ENCODE measurements at places on chromosomes 3 and 15.

- DNase-seq, result peak; percentile 21
Measured at GRCh38 chr15:58410353-58410752, 21.4 kb upstream of the LIPC start.

GRCh38 chr3:73739791-73740453 lies 115.2 kb upstream of the PDZRN3 start:
- no peak for DNase-seq

DNA sequence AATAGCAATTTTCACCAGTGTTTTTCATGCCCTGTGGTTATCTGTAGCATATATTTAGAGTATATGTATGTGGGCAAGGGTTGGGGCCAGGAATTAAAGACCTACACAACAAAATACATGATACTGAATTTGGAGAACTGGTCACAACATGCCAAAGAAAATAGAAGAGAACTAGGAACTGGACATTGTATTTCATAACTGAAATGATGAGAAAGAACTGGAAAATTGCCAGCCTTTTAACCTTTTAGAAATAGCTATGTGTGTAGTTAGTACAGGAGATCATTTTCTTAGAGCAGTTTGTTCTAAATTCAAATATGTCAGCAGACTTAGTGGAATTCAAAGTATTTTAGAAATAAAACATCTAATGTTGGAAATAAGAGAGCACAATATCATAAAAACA lies 227.1 kb upstream of the CGNL1 start:
- no peak for DNase-seq

DNA sequence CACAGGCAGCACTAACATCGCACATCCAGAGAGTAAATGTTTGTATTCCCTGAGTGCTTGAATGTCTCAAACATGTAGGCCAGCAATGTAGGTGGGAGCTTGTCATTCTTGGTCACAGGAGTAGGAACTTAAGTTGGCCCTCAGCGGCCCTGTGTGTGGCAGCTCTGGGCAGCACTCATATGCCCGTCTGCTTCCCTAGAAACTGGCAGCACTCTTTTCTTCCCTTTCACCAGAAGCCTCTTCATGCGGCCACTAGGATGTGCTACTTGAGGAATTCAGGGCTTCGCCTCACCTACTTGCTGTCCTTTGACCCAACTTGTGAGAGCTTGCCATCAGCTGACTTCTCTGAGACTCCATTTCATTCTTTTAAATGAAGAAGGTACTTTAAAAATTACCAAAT lies 69.5 kb downstream of the TIPARP start:
- DNase-seq, result no peak

DNA sequence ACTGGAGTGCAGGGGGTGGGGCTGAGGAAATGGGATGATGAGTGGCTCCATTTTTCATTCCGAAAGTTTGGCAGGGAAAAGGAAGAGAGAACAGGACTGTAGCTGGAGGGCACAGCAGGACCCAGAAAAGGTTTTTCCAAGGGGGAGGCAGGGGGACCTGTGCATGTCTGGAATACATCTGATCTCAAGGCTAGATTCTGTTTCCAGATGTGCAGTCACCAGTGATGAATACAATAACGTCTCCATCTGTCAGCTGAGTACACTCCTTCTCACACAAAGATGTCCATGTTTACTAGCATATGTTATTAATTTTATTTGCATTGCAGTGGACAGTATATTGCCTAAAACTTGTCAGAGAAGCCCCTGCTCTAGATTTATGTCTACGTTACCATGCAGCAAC lies 39.9 kb upstream of the PRTG start:
- no peak for DNase-seq
